NK-92 treated with Interleukin-12 subunit alpha and Interleukin-12 subunit beta, amount 100 ng/mL, for 24 hours (cell line): ENCODE measurements at places on chromosomes 7 and 10.

- no peak for DNase-seq
These were observed 33.8 kb downstream of the GPR22 start for GRCh38 chr7:107503687-107504086.

- no peak for DNase-seq
These were observed 603 bp downstream of the PAPOLB start for GRCh38 chr7:4861227-4861626.

GRCh38 chr7:141701489-141702046, 398 bp downstream of the DENND11 start:
- DNase-seq, result peak; percentile 75

GRCh38 chr7:25762511-25763462, 389.2 kb upstream of the NFE2L3 start:
- no peak for DNase-seq

DNA sequence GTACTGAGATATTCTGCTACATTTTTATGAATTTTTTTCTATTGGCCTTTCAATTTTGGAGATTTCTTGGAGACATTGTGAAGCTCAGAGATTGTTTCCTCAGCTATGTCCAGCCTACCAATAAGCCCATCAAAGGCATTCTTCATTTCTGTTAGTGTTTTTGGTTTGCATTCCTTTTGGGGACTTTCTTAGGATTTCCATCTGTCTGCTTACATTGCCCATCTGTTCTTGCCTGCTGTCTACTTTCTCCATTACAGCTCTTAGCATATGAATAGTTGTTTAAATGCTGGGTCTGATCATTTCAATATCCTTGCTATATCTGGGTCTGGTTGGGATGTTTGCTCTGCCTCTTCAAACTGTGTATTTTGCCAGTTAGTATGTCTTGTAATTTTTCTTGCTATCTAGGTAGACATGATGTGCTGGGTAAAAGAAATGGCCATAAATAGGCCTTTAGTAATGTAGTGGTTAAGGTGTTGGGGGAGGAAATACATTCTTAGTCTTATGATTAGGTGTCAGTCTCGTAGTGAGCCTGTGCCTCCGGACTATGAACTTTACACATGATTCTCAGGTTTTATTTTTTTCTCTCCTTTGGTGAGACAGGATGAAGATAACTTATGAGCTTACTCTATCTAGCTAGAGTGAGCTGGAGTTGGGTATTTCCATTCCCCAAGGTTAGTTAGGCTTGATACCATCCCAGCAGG, 32.6 kb upstream of the NME8 start:
- no peak for DNase-seq

DNA sequence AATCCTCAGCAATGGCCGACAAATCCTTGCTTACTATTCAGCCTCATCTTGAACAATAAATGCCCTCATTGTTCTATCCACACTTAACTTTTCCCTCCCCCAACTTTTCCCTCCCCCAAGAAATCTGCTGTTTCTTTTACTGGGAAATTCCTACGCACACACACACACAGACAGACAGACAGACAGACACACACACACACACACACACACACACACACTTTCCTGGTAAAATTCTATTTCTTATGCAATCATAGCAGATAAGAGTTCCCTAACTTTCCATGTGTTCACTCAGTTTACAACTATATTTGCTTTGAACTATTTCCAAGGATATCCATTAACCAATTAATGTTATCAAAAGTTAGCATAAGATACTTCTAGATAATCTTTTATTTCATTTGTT, 52.9 kb downstream of the RELN start:
- no peak for DNase-seq

- DNase-seq, result no peak
These were observed 47.8 kb upstream of the PPP2R2D start for GRCh38 chr10:131852823-131853609.

DNA sequence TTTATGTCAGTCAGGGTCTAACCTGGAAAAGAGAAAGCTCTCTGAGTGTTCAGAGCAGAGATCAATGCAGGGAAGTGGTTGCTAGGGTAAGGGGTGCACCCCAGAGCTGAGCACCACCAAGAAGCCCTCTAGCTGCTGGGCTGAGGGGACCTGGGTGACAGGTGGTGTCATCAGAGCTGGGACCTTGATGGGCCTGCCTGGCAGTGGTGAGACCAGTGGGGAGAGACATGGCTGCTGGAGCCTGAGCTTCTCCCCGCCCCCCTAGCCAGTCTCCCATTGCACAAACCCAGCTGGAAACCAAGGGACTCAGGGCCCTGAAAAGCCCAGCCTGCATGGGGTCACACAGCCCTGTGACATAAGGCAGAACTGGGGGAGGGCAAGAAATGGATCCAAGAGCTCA, 49.1 kb upstream of the OSBPL3 start:
- DNase-seq, result no peak

DNA sequence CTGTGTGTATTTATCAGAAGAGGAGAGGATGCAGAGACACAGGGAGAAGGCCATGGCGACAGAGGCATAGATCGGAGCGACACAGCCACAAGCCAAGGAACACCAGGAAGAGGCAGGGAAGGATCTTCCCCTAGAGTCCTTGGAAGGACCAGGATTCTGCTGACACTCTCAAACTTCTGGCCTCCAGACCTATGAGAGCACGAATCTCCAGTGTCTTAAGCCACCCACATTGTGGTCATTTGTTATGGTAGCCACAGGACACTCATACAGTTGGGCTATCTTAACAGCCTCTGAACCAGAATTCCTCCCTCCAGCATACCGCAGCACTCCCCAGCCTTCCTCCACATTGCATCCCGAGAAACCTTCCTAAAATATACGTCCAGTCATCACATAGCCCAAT, 367.0 kb upstream of the MGMT start:
- no peak for DNase-seq

GRCh38 chr7:149005427-149006344, 22.6 kb downstream of the PDIA4 start:
- peak; percentile 43 for DNase-seq

GRCh38 chr10:22054961-22055360, 51.4 kb upstream of the DNAJC1 start:
- DNase-seq, result no peak

DNA sequence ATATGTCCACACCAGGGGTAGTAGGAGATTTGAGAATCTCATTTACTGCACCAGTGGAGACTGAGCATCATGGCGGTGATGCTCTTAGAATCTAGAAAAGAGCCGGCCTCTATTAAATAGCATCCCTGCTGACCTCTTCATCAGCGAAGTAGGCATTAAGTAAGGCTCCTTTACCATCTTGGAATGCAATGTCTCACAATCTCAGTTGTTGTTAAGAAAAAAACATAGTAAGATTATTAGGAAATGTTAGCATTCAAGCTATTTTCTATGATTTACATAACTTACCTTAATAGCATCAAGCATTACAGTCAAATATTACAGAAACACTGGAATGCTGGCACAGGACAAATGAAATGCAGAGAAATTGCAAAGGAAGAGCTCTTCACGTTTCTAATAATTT, 54.5 kb downstream of the ORC5 start:
- no peak for DNase-seq

- DNase-seq, result no peak
These were observed 9.0 kb upstream of the TAS2R3 start for GRCh38 chr7:141754939-141755338.

DNA sequence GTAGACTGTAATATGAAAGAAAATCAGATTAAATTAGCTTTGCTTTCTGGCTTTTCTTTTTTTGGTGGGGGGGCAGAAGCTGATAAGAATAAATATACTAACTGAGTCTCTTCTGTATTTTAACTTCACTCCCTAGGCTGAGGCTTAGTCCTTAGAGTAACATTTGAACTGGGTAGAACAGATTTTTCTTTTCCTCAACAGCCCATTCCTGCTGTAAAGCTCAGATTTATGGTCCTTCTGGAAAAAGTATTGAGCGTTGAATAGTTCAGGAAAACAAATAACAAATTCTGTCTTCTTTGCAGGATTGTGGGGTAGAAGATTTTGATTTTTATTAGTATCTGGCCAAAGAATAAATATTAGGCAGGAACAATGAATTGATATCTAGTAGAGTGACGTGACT, 17.9 kb downstream of the SGPL1 start:
- no peak for DNase-seq

DNA sequence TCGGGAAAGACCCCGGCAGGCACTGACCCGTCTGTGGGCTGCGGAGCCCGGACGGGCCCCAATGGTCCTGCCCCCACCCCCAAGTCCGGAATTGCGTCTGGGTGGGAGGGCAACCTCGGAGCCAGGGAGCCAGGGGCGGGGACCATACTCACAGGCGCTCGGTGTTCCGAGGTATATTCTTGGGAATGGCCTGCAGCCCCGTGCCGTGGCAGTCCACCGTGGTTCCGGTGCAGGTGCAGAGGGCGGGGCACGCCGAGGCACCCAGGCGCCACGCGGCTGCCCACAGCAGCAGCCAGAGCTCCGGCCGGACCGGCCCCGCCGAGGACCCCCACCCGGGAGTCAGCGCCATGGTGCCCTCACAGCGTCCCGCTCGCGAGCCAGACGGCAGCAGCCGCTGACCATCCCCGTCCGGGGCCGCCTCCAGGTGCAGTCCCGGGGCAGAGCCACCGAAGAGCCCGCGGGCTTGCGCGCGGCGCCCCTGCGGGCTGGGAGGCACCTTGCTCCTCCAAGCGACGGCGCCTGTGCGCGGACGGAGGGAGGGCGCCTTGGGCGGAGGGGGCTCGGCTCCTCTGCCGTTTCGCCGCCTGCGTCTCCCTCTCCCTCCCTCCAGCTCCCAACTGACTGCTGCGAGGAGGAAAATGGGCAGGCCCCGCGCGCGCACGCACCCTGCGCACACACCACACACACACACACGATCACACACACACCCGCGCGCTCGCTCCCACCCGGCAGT, at the start of gene SLIT1:
SLIT1 (minus strand) TSS at position 634 of the 733 bp plus-strand sequence; CDS start at position 349, 285 bp downstream.
- DNase-seq, result no peak

DNA sequence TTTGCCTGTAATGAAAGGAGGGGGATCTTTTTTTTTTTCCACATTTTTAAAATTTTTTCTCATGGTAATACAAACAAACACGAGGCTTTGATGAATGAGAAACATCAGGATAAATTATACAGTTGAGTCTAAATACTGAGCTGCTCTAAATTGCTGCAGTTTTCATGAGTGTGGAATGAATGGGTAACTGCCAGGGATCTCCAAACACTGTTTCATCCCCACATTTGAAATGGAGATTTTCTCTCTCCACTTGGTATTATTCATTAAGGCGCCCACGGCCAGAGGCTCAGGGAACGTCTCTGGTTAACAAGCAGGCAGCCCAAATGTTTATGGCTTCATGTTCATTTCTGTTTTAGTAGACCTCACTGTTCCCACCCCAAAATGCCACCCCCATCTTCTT, 717.1 kb downstream of the GRID1 start:
- no peak for DNase-seq

- DNase-seq, result peak; percentile 44
These were observed 905 bp downstream of the C1GALT1 start for GRCh38 chr7:7183061-7183837.

- no peak for DNase-seq
These were observed 25.3 kb downstream of the ZSCAN25 start for GRCh38 chr7:99642027-99642426.

GRCh38 chr10:106341356-106341755, 823.1 kb downstream of the SORCS1 start:
- no peak for DNase-seq

DNA sequence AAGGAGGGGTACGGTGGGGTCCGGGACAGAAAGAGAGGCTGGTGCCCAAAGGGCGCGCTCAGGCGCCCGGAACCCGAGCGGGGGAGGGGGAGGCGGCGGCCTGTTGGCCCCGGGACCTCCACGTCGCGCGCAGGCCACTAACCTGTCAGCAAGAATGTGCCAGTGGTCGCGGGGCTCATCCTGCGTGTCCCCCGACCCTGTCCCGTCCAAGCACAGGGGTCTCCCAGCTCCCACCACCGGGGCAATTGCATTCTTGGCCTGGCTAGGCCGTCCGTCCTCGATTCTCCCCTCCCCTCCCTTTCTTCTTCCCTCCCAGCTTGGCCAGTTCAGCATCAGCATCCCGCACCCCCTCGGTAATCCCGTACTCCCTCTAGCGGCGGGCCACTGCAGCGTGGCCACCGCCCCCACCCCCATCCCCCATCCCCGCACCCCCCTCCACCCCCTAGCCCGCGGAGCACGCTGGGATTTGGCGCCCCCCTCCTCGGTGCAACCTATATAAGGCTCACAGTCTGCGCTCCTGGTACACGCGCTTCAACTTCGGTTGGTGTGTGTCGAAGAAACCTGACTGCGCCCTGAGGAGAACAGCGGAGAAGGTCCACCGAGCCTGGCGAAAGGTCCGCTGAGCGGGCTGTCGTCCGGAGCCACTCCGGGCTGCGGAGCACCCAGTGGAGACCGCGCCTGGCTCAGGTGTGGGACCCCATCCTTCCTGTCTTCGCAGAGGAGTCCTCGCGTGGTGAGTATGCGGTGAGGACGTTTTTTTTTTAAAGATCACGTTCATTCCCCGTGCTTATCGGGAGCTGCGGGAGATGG, at the start of gene SGCE:
SGCE (minus strand) TSS at position 286 of the 810 bp plus-strand sequence; CDS start at position 251, 35 bp downstream.
- no peak for DNase-seq

DNA sequence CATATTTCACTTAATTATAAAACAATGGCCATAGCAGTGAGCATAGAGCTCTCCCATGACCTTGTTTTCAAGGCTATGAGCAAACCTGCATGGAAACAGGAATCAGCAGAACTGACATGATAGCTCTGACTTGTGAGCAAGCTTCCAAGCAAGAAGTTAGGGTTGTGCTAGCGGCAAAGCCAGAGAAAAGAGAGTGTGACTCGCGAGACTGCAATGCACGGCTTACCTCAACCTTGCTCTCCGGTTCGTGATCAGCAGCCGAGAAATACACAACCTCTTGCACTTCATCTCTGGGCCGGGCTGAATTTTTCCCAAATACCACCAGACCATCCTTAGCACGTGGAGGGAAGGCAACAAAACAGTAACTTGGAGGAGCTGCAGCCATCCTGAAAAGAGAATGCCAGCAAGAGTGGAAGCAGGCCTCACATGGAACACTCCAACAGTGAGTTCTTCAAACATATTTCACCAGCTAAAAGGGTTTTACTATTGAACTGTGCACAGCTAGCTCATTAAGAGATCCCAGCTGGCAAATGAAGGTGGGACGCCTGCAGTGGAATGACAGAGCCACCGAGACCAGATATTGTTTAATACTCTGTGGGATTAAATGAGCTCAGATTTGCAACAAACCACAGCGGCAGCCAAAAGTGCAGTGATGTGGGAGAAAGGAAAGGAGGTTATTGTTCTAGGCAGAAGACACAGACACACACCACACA, 20.8 kb downstream of the SCRN1 start:
- DNase-seq, result no peak

DNA sequence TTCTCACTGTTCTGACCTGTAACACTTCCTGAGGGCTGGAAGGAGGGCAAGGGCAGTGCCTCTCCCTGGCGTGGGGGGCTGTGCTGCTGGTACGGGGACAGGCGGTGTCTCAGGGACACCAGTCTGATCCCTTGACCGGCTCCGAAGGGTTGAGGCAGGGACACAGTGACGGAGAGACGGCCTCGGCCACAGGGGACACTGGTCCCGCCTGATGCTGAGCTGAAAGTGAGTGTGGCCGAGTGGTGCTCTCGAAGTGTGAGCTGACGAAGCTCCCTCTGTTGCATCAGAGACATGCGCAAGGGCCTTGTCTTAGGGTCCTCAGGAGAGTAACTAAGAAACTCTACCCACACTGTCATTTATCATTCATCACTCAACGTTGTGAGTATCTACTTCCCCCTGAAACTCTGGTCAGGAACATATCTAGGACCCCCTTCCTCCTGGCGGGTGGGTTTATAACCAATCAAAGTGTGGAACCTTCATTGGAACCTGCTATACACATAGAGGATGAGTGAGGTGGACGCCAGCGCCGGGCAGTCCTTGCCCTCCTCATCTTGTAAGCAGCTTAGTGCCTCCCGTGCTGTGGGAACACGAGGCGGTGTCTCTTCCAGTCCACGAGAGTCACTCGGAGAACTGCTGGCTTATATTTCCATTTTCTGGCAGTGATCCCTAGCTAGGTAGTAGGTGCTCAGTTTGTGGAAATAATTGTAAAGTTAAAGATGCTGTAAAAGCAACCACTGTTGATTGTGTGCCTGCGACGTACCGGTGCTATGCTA, 283.1 kb downstream of the DNAJB6 start:
- no peak for DNase-seq
